NCI-H1436 (cell line): ENCODE measurements at places on chromosomes 1 and 21.

DNA sequence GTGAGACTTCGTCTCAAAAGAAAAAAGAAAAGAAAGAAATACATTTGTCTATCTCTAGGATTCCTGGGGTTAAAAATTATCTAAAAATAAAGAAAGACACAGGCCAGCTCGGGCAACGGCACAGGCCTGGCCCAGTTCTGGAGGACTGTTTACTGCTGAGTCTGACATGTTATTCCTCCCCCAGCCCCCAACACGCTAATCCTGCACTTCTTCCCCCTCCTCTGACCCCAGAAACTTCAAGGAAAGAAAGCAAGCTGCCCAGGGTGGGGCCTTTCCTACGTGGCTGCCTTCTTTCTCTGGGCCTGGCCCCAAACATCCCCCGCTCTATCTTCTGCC lies 40.0 kb downstream of the ACOT7 start:
- DNase-seq = no peak

DNA sequence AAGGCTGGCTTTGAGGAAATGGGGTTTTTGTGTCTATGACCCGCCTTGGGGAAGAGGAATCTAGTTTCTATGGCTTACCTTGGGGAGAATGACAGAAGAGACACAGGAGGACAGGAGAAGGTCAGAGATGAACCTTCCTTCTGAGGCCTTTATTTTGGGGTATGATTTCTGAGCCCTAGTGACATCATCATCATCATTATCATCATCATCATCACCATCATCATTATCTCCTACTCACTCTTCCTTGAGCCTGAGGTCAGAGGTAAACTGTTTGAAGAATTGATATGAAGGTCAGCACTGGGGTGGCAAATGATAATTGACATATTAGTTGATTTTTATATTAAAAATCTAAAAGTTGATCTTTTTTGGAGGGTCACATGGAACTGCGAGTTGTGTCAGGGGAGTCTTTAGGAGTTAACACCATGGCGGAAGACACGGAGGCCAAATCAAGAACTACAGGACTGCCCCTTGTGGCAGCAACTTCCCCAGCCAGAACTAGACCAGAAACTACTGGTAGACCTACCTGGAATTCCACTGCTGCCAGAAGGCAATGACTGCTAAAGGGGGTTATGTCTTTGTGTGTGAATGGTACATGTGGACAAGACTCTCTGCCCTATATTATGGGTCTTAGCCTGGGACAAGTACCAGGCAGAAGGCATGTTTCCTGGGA lies 49.8 kb upstream of the WLS start:
- DNase-seq = no peak

DNA sequence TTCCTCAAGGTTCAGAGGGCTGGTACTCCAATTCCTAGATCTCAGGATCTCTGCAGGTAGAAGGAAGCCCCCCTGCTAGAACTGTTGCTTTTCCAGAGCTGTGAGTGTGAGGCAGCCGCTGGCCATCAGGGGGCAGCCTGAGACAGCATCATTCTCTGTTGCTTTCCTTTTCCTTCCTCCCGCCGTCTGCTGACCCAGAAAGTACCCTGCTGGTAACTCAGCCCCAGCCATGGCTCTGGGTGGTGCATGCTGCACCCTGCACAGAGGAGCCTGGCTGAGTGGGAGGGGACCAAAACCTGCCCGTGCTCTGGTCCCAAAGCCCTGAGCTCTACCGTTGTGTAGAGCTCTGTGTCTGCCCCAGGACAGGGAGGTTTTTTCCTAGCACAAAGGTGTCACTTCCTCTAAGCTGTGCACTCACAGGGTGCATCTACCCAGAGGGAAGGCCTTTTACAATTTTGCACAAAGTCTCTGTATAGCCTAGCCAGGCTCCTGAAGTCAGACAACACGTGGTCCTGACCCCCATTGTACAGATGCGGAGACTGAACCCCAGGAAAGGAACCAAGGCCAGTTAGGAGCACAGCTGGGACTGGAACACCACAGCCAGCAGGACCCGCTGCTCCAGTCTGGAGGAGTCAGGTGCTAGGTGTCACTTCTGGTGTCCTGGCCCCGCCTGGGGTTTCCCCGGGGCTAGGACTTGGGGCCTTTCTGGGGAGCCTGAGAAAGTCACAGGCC lies 5.6 kb upstream of the FAM131C start:
- peak; percentile 73 for DNase-seq

GRCh38 chr1:150187560-150187931 lies 37.8 kb downstream of the PLEKHO1 start:
- DNase-seq = no peak

- DNase-seq = no peak
Measured at GRCh38 chr1:61120246-61120840, 38.0 kb downstream of the NFIA start.

- DNase-seq = no peak
Measured at GRCh38 chr1:15412175-15412800, 2.6 kb downstream of the EFHD2 start.

DNA sequence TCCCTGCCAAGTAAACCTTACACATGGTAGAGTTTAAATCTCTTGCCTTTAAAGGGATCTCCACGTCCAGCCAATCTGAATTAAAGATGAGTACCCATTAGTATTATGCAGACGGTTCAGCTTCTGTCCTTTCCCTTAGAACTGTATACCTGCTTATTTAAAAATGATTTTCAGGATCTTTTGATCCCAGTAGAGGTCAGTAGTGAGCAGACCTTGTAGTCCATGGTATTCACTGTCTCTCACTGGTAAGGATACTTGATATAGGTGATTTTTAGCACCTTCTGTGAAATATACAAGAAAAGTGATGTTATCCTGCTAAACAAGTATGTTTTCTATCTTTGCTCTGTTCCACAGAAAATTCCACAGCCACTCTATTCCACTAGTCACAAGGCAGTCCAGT lies 1211.6 kb upstream of the ADGRL4 start:
- peak; percentile 10 for DNase-seq

GRCh38 chr1:234186037-234186688 lies 187.1 kb upstream of the COA6 start:
- no peak for DNase-seq

DNA sequence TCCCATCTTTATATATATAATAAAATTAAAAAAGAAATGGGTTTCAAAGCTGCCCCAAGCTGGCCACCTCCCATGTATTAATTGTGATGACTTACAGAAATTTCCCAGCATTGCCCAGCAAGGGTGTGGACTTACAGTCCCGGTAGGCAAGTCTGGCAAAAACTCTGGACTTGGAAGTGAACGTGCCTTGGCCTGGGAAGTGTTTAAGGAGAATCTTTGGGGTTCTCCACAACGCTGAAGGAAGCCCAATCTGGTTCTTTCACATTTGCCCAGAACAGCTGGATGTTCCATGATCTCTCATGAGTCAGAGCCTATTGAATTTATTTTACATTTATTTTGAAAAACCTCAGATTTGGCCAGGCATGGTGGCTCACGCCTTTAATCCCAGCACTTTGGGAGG lies 98.4 kb upstream of the SLC45A1 start:
- DNase-seq = no peak

- DNase-seq = no peak
Measured at GRCh38 chr1:119372503-119373086, 4.0 kb downstream of the HAO2 start.

DNA sequence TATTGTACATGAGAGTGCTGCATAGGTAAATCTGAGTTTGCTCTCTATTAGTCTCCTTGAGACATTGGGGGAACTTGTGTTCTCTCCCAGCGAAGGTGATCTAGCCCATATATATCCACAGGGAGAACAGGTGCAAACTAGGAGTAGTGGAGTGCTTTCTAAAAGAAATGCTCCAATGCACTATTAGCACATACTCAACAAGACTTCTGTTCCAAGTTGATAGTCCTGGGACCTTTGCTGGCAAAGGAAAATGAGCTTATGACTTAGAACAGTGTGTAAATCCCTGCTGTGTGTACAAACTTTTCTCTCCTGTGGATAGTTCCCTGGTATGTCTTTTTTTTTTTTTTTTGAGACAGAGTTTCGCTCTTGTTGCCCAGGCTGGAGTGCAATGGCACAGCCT lies 25.5 kb downstream of the CFAP126 start:
- DNase-seq = no peak

DNA sequence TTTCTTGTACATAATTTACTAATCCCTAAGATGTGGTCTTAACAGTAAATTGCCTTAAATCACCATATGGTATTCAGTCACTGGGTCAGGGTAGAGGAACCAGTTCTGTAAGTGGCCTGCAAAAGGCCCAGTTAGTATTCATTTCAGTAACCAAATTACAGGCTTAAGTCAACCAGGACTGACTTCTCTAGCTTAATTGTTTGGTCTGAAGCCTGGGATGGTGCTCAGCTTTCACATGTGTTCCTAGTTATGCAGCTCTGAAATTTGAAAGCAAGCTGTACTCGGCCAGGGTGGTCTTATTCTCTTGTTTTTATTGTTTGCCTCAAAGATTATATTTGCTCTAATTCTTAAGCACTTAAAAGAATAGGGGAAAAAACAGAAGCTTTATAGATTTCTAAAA lies 144.6 kb downstream of the MAGI3 start:
- DNase-seq = no peak

GRCh38 chr1:94698356-94698755 lies 121.8 kb upstream of the SLC44A3 start:
- DNase-seq = no peak

GRCh38 chr1:116483481-116484309 lies 87.1 kb downstream of the CD58 start:
- no peak for DNase-seq

- DNase-seq = no peak
Measured at GRCh38 chr1:156276532-156276931, 6.1 kb downstream of the SMG5 start.

DNA sequence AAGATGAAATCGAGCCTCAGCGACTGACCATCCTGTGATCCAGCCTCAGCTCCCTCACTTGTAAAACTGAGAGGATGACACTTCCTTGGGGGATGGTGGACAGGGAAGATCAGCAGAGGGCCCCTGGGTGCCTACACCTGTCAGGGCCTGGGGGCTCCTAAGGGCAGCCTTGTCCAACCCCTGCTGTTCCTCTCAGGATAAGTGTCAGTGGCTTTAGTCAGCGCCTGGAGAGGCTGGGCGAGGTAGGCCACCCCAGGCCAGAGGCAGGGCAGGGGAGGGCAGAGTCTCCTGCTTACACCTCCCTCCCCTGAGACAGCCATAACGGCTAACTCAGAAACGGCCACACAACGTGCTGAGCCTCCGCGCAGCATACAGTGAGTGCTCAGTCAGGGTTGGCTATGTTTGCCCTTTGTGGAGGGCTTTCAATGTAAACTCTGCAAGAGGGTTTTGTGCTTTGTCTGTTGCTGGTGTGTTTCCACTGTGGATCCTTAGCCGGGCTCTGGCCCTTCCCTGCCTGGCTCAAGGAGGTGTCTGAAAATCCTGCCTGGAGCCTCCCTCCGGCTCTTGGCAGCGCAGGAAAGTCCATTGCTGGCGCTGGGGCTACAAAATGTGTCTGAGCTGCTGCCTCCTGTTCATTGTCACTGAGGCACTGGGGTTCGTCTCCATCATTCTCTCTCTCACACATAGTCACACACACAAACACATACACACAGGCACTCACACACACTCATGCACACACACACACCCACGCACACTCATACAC lies 588.4 kb downstream of the PTPRU start:
- DNase-seq = no peak

GRCh38 chr1:96425382-96426129 lies 296.0 kb upstream of the PTBP2 start:
- DNase-seq = no peak

DNA sequence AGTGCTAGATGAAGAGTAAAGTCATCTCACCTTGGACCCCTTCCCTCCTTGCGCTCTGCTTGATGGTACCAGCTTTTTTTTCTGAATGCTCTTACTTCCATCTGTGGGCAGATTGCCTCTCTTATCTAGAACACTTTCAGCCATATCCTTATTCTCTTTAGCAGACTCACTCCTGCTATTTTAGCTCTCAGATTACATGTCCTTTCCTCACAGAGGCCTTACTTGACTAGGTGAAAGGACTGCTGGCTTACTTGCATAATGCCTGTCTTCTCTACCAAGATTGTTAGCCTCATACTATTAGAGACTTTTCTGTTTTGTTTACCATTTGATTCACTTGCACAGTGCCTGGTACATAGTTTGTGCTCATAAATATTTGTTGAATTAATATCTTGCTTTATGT lies 9.3 kb downstream of the IFI44 start:
- no peak for DNase-seq

GRCh38 chr1:68107771-68108170 lies 57.3 kb upstream of the DIRAS3 start:
- no peak for DNase-seq
